ENCODE measurements at places on chromosomes 11 and 22. TPM values are rescaled to one million over a fixed set of nuclear protein-coding genes. Genes with fewer than 3 reads are reported as not detected.

The HOATZ gene
- not detected for total RNA-seq

The RTN4R gene
- 0.11 TPM for total RNA-seq

The CASP12 gene
- total RNA-seq, result not detected

The SLC22A25 gene
- total RNA-seq, result 0.18 TPM

The MRGPRE gene
- not detected for total RNA-seq

The TREH gene
- 0.86 TPM for total RNA-seq

The ANO3 gene
- total RNA-seq, result 0.44 TPM

The CHRNA10 gene
- total RNA-seq, result 0.71 TPM

The CHRDL2 gene
- not detected for total RNA-seq

The IL18 gene
- 1.4 TPM for total RNA-seq

- no peak for DNase-seq
Measured at GRCh38 chr11:72740562-72741428, 11.4 kb downstream of the ARAP1 start.

GRCh38 chr11:71491940-71492339, 35.1 kb upstream of the KRTAP5-7 start:
- DNase-seq, result no peak

- DNase-seq, result no peak
Measured at GRCh38 chr11:117366248-117366647, 38.6 kb downstream of the CEP164 start.

DNA sequence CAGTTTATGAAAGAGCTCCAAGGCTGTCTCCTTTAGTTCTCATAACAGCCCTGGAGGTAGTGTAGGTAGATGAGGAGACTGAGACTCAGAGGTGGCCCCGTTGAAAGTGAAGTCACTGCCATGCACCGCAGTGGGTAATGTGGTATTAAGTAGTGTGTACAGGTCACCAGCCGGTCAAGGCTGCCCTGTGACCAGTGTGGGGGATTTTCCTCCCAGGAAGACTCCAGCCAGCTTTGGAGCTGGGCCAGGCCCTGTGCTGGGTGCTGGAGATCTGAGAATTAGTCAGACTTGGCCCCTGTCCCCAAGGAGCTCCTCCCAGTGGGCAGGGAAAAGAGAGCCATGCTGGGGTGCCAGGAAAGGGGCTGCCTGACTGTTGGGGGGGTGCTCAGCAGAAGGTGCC, 5.3 kb downstream of the OMP start:
- peak; percentile 60 for DNase-seq

DNA sequence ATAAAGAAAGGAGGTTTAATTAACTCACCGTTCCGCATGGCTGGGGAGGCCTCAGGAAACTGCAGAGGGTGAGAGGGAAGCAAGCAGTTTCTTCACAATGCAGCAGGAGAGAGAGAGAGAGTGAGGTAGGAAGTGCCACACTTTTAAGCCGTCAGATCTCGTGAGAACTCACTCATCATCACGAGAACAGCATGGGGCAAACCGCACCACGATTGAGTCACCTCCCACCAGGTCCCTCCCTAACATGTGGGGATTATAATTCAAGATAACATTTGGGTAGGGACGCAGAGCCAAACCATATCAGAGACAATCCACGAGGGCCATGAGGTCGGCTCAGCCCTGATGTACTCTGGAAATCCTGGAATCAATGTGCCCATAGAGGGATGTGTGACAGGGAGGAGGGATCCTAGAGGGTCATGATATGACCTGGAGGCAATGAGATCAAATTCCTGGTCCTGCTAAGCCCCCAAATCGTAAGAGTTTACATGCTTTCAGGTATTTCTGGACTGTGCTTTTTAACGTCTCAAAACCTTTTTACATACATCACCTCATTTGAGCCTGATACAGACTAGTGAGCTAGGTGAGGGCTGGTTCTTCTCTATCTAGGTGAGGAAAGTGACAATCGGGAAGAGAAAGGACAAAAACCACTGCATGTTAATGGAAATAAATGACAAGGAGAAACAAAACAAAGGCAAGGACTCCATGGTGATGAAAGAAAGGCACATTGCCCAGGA, 19.5 kb upstream of the RASSF10 start:
- DNase-seq, result no peak

GRCh38 chr11:2730272-2731129, 30.7 kb upstream of the KCNQ1OT1 start:
- DNase-seq, result peak; percentile 91

- peak; percentile 62 for DNase-seq
Measured at GRCh38 chr11:93541884-93542810, 1.0 kb downstream of the SMCO4 start.

DNA sequence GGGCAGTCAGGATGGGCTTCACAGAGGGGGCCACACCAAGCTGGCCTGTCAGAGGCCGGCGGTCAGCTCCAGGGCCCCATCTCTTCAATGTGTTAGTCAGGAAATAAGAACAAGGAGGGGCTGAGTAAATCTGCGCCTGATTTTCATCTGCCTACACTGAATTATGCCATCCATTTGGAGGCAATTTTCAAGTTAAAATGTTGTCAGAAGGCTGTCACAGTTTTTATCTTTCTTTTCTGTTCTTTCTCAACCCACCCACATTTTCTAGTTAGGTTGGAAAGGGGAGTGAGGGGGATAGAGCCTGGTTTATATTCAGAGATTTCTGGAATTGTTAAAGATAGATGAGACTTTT, 18.8 kb downstream of the ADORA2A start:
- no peak for DNase-seq

- DNase-seq, result no peak
Measured at GRCh38 chr11:117842131-117842941, 17.8 kb upstream of the FXYD2 start.

- no peak for DNase-seq
Measured at GRCh38 chr11:60917267-60917666, 3.3 kb downstream of the TMEM109 start.

DNA sequence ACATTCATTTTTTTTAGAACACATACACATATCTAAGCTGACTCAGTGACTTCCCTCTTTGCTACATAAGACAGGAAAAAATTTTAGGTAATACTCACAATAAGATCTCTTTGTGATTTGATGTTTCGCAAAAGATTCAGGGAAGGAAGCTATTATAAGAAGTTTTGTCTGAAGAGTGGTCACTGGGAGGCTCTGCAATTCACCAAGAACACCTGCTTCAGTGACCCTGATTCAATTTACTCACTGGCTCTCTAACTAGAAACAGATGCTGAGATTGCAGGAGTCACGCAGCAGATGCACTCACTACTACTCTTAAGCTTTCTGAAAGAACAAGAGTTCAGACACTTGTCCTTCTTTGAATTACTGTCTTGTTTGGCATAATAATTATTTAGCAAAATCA, 193.6 kb upstream of the DDI1 start:
- DNase-seq, result no peak

GRCh38 chr11:44945666-44946065, 5.0 kb downstream of the TP53I11 start:
- DNase-seq, result no peak

- no peak for DNase-seq
Measured at GRCh38 chr11:47155879-47156278, 20.8 kb downstream of the ARFGAP2 start.

- no peak for DNase-seq
Measured at GRCh38 chr11:27646051-27646818, 54.0 kb downstream of the BDNF start.

- DNase-seq, result no peak
Measured at GRCh38 chr11:34928960-34929680, 12.7 kb downstream of the PDHX start.

DNA sequence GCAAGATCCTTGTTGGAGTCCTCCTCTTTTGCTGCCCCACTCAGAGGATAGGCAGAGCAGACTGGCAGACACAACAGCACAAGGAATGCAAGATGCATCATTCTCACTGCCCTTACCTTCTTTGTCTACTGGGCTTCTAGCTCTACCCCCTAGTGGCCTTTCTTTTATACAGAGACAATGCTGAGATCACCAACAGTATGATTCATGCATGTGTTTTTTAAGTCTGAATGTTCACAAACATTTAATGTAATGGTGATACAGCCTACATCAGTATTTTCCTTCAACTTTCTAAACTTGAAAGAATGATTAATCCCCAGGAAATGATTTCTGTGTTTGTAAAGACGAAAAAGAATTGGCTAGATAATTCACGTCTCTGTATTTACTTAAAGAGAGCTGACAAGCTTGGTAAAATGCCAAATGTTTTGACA, at the start of gene MMP10:
Gene MMP10, minus strand, starts transcription at position 138 of the 428 bp plus-strand sequence. Its CDS starts 37 bp downstream, at position 101.
- DNase-seq, result peak; percentile 21

GRCh38 chr11:108788565-108789199, 123.8 kb downstream of the DDX10 start:
- peak; percentile 25 for DNase-seq

DNA sequence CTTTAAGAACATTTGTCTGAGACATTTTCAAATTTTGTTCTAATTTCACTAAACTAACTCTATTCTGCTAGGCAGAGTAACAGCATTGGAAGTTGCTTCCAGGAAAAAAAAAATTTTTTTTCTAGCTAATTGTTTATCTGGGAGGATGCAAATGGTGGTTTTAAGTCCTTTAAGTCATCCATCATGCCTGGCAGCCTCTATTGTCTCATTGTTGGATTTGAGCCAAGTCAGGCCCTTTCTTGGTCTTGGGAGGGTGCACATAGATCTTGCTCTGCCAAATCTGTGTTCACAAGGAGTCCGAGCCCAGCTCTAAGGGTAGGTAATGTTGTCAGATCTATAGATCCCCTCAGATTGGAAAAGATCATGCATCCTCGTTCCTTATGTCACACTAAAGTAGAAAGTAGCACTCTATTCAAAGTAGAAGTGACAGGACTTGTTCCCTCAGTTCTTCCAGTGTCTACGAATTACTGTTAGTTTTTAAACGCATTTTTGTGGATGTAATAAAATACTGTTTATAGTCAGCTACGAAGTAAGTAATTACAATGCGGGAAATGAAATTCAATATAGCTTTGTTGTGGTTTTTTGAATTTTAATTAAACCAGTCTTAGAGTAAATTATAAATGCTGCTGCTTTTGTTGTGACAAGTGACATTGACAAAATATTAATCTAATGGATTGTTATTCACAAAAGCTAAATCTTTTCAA, 166.0 kb upstream of the RASSF10 start:
- DNase-seq, result no peak

DNA sequence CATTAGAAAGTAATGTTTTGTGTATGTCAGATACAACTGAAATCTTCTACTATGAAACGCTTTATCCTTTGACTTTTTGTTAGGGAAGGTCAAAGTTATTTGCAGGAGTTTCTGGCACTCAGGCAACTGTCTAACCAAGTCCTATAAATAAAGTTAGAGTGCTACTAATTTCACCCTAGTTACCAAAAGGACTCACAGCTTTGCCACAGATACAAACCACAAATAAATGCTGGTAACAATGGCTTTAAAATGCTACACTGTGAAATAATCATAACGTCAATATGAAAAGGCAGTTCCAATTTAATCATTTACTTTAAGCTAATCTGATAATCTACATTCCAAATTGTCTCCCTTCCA, 124.3 kb downstream of the RBFOX2 start:
- no peak for DNase-seq

DNA sequence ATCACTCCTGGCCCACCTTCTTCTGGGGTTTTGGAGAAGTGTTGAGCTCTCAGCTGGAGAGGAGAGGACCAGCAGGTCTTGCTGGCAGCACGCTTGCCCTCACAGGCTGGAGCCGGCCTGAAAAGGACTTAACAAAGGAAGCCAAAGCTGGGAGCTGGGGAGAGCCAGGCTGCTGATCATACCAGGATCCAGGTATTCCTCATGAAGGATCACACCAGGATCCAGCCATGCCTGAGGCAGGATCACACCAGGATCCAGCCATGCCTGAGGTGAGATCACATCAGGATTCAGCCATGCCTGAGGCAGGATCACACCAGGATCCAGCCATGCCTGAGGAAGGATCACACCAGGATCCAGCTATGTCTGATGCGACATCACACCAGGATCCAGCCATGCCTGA, 17.0 kb downstream of the MRGPRD start:
- no peak for DNase-seq

GRCh38 chr11:11407763-11408084, 54.7 kb upstream of the CSNK2A3 start:
- no peak for DNase-seq

GRCh38 chr11:125481531-125481930, 14.5 kb downstream of the FEZ1 start:
- no peak for DNase-seq

- DNase-seq, result no peak
Measured at GRCh38 chr11:12667646-12668045, 6.6 kb upstream of the TEAD1 start.

DNA sequence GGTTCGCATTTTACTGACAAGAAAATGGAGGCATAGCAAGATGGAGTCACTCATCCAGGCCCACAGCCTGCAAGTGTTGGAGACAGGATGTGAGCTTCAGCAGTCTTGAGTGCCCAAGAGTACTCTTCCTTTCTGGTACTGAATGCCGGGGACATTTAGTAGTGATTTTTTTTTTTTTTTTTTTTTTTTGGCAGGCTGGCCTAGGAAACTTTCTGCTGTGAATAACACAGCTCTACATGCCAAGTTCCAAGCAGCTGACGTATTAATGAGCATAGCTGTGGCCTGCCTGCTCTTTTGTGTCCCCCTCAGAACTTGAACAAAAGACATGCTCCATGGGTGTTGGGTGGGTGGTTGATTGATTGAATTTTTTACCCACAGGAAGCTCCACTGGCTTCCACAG, 195.5 kb upstream of the CADM1 start:
- DNase-seq, result no peak

DNA sequence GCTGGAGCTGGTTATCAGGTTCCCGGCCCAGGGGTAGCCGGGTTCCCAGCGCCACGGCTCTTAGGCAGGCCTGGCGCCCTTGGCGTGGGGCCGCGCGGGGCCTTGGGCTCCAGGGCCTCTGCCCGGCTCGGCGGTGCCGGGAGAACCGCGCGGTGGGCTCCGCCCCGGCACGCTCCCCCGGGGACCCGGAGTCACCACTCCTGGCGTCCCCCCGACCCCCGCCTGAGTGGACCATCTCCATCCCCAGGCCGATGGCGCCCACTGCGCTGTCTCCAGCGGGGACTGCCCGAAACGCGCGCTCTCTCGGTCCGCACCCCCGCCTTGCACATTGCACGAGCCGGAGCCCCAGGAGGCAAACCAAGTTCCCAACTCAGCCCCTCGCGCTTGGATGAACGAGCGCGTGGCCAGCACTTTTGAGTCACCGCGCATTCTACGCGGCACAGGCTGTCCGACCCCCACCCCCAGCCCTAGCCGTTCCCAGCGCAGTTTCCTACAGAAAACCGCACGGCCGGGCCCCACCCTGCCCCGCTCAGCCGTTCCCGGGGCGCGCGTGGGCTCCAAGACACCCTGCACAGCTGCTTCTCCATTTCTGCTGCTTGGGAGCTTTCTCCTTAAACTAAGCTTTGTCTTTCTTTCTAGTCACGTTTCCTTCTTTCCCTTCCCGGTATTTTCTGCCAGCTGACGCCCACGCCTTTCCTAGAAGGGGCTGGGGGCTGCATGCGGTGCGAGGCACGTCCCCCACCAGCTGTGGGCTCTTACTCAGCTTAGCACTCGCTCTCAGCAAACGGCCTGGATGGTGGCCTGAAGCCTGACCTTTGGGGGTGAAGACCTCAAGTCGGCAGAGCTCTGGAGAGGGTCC, 650 bp upstream of the CHID1 start:
- DNase-seq, result no peak

- no peak for DNase-seq
Measured at GRCh38 chr11:125873881-125874555, 13.4 kb upstream of the HYLS1 start.
